ENCODE measurements at places on chromosomes 4 and X. TPM values are rescaled to one million over a fixed set of nuclear protein-coding genes. Genes with fewer than 3 reads are reported as not detected.

The CEP135 gene
- 7.8 TPM for total RNA-seq

The IL2 gene
- total RNA-seq: not detected

The RHOXF2 gene
- total RNA-seq: not detected

The EFHC2 gene
- total RNA-seq: 0.81 TPM

The OTC gene
- not detected for total RNA-seq

The FIP1L1 gene
- 52.8 TPM for total RNA-seq

The RHOXF2B gene
- not detected for total RNA-seq

The SPIN4 gene
- 5.8 TPM for total RNA-seq

The GYPE gene
- total RNA-seq: 0.35 TPM

The CACNA1F gene
- total RNA-seq: 0.12 TPM

The DDIT4L gene
- total RNA-seq: 3.1 TPM

The TRIM60 gene
- total RNA-seq: not detected

The HSD17B13 gene
- not detected for total RNA-seq

The GRIA2 gene
- total RNA-seq: not detected

The NXF2B gene
- not detected for total RNA-seq

The PABPC4L gene
- total RNA-seq: 1.4 TPM

The COX18 gene
- 26.4 TPM for total RNA-seq

The FGF2 gene
- total RNA-seq: 17.4 TPM

The MGARP gene
- total RNA-seq: 0.14 TPM

The CT45A10 gene
- not detected for total RNA-seq

The C4orf33 gene
- 8.9 TPM for total RNA-seq

The CFI gene
- 5.8 TPM for total RNA-seq

The TBL1X gene
- total RNA-seq: 9.1 TPM

The KCTD8 gene
- total RNA-seq: not detected

The NAA11 gene
- not detected for total RNA-seq

The SPANXN4 gene
- total RNA-seq: not detected

The RIBC1 gene
- 0.92 TPM for total RNA-seq

The SEC24B gene
- 16.8 TPM for total RNA-seq

The INTS6L gene
- 2.0 TPM for total RNA-seq

The UBQLN2 gene
- 20.2 TPM for total RNA-seq

The CENPI gene
- total RNA-seq: 27.9 TPM

The PGRMC1 gene
- 112 TPM for total RNA-seq

The KCNE5 gene
- not detected for total RNA-seq

The CD38 gene
- not detected for total RNA-seq

The MUC7 gene
- not detected for total RNA-seq

The RAB40AL gene
- total RNA-seq: not detected

The GAB3 gene
- 0.14 TPM for total RNA-seq

The ENPP6 gene
- total RNA-seq: not detected

The NEUROG2 gene
- not detected for total RNA-seq

The CRLF2 gene
- total RNA-seq: not detected

The TBX22 gene
- not detected for total RNA-seq

The WFS1 gene
- total RNA-seq: 12.9 TPM

The DCAF8L2 gene
- total RNA-seq: not detected

The IL21 gene
- total RNA-seq: not detected

The GRIPAP1 gene
- total RNA-seq: 24.6 TPM

The TCEAL6 gene
- not detected for total RNA-seq

The NRK gene
- 19.3 TPM for total RNA-seq

Measured in epithelial cell of proximal tubule (primary cell).